ENCODE measurements at places on chromosomes 16 and 17. TPM values are rescaled to one million over a fixed set of nuclear protein-coding genes. Genes with fewer than 3 reads are reported as not detected.
A peak's percentile ranks its signal among the peaks of the same experiment; 100 is the strongest.

GRCh38 chr17:44381810-44382305 lies 7.6 kb downstream of the ITGA2B start:
- DNase-seq, result peak; percentile 1

Gene EFCAB13
- total RNA-seq, result 15.3 TPM

DNA sequence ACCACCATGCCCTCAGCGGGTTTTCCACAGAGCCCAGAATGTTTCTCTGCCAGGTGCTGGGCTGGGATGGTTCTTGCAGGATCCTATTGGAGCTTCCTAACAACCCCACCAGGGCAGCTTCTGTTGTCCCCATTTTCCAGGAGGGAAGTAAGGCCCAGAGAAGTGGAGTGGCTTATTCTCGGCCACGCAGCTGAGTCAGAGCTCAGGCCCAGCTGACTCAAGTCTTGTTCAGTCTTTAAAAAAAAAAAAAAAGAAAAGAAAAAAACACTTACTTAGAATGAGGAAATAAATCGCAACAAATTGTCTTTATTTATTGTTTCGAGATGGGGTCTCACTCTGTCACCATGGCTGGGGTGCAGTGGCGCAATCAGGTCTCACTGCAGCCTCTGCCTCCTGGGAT lies 413.0 kb downstream of the CPPED1 start:
- no peak for DNase-seq

Gene STH
- total RNA-seq, result not detected

Gene GCGR
- total RNA-seq, result 0.43 TPM

DNA sequence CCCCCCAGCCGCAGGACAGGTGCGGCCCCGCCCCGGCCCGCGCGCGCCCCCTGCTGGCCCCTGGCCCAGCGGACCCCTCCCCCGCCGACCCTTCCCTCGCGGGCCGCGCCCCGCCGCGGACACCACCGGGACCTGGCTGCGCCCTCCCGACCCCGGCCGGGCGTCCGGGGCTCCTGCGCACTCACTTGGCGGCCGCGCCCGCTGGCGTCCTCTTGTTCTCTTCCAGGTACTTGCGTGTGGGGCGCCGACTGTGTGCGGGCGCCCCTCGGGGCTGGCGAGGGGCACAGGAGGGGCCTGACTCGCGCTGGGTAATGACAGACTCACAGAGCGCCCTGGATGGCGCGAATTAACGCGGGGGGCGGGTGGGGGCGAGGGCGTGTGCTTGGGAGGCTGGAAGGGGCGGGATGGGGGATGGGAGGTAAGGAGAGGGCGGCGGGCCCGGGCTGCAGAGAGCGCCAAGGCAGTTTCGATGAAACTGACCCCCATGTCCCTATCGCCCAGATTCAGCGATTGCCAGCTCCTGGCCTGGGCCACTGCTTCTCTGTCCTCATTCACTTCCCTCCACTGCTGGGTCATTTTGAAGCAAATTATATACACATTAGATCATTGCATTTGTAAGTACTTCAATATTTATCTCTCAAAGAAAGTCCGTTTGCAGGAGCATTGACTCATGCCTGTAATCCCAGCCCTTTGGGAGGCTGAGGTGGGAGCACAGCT lies 445 bp upstream of the DBNDD1 start:
- no peak for DNase-seq

GRCh38 chr16:66205287-66206231 lies 160.9 kb upstream of the CDH5 start:
- DNase-seq, result no peak

Gene RHBDF1
- total RNA-seq, result 36.9 TPM

GRCh38 chr16:8374586-8375231 lies 215.6 kb downstream of the TMEM114 start:
- DNase-seq, result no peak

DNA sequence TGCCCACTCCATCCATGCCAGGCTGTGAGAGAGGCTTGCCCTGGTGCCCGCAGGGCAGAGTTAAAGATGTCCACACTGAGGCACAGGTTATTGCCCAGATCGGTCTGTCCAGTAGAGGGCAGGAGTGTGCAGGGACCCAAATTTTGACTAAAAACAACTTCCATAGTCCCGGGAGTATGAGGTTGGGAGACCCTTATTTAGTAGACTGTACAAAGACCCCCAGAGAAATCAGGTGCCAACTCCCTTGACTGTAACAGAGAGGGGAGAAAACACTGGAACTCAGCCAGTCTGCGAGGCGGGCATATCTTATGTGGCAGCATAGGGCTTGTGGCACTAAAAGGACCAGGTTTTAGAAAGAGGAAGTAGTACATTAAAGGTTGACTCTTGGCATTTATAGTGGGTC lies 43.4 kb downstream of the HNF1B start:
- DNase-seq, result no peak
